ENCODE measurements at places on chromosomes 2 and 18.
A peak's percentile ranks its signal among the peaks of the same experiment; 100 is the strongest.

- no peak for DNase-seq
These were observed 62.1 kb downstream of the SETBP1 start for GRCh38 chr18:44742718-44743311.

- DNase-seq: no peak
These were observed 24.1 kb downstream of the SLC25A52 start for GRCh38 chr18:31736630-31737029.

- peak; percentile 5 for DNase-seq
These were observed 47.5 kb upstream of the SP3 start for GRCh38 chr2:174012347-174013314.

GRCh38 chr2:231280846-231281245 lies 82.4 kb downstream of the ARMC9 start:
- no peak for DNase-seq

Data from CD4-positive, CD25-positive, alpha-beta regulatory T cell (primary cell).